Psoas muscle (tissue), 8 donors: ENCODE measurements at places on chromosomes 2 and 18. TPM values are rescaled to one million over a fixed set of nuclear protein-coding genes. Genes with fewer than 3 reads are reported as not detected.

Gene SOX11
- 0.02 TPM for total RNA-seq

- no peak for DNase-seq
These were observed 113.3 kb downstream of the MGAT5 start for GRCh38 chr2:134367213-134367612.

GRCh38 chr2:83990636-83991035 lies 468.4 kb downstream of the SUCLG1 start:
- no peak for DNase-seq

Gene CYP26B1
- 3.2 TPM for total RNA-seq

Gene NGEF
- 0.48 TPM for total RNA-seq
